ENCODE measurements at places on chromosomes 16 and 17.

DNA sequence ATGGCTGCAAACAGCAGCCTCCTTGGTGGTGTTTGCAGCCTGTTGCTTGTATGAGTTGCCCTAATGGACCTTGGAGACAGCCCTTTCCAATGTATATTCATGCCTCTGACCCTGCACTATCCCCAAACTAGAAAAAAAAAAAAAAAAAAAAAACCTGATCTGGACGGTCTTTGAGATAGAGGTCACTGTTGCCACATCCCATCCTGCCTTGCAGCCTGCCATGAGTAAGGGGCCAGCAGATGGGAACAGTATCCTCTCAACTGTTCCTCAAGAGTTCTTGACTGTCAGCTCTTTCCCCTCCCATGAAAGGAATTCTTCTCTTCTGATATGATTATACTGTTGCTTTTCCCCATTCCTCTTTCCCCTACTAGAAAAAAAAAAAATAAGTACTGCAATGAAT, 152.4 kb downstream of the SSH2 start:
- DNase-seq, result no peak

GRCh38 chr16:89575247-89576152, at the start of gene CPNE7:
CPNE7 (plus strand) TSS chr16:89575758; CDS start chr16:89575898, 140 bp downstream.
- DNase-seq, result no peak

DNA sequence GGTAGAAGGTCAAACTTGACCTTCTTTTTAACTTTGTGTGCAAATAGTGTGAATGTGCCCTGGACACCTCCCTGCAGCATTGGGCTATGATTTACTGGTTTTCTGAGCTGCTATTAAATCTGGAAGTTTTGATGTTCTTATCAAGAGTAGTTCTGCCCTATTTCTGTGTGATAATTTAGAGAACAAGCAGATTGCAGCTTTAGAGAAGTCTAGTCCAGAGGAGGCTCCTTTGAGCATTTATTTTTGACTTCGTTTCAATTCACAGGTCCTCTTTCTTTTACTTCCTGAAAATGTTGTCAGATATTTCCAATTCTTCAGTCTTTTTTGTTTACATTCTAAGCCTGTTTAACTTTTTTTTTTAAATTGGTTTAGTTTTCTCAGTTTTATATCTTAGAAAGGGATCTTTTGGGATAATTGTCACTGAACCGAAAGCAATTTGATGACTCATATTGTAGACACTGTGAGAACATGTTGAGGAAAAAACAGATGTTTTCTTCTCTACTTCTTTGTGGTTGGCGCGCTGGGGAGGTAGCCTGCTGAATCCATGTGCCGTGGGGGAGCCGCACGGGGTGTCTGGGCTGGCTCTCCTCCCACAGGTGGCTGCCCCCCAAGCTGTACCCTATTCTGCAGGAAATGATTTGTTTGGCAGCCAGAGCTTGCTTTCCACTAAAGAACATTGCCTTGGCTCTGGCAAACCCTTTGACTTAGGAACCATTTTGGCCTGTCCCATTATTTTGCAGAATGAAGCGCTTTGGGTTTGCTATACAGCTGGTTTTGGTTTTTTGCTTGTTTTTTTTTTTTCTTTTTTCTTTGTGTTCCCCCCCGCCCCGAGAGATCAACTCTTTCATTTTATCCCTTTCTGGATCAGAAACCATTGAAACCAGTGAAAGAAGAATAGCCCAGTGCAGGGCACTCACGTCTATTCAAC, 53.4 kb downstream of the MFSD11 start:
- no peak for DNase-seq

- no peak for DNase-seq
Observed at GRCh38 chr16:87163637-87164036, 153.6 kb downstream of the C16orf95 start.

DNA sequence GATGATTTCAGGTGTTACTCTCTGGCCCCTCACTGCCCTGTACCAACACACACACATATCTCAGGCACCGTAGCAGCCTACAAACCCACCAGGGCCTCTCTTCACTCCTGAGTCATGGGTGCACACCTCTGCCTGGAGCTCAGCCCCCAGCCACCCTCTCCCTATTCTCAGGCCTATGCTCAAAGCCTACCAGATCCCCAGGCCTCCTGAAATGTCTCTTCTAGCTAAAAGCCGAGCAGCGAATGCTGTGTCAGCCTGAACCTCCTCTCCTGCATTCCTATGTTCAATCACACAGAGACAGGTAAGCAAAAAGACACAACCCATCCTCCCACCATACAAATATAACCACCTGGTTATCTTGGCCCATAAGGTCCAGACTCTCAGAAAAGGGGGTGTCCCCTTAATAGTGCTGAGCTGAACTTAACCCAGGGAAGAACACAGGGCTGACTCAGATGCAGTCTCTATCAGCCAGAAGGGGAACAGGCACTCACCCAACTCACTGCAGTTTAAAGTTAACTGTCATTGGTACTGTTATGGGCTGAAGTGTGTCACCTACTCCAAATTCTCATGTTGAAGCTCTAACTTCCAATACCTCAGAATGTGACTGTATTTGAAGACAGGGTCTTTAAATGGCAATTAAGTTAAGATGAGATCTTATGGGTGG, 62.0 kb upstream of the TEKT3 start:
- DNase-seq, result no peak

- no peak for DNase-seq
Observed at GRCh38 chr16:71249399-71249798, 18.9 kb upstream of the HYDIN start.

DNA sequence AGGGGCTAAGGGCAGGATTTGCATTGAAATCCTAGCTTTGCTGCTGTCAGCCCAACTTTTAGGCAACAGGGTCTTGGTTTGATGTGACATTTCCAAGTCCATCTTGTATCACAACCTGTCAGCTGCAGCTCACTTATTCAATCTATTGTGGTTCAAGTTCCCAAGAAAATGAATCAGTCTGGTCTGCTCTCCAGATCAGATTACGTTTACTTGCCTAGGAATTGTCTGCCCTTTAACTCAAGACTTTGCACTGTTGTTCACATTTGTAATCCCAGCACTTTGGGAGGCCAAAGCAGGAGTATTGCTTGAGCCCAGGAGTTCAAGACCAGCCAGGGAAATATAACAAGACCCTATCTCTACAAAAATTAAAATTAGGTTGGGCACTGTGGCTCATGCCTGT, 10.0 kb downstream of the STX4 start:
- DNase-seq, result no peak

- DNase-seq, result no peak
Observed at GRCh38 chr16:86499889-86500707, 10.2 kb upstream of the FOXF1 start.

- no peak for DNase-seq
Observed at GRCh38 chr16:73951481-73951880, 345.1 kb upstream of the PSMD7 start.

DNA sequence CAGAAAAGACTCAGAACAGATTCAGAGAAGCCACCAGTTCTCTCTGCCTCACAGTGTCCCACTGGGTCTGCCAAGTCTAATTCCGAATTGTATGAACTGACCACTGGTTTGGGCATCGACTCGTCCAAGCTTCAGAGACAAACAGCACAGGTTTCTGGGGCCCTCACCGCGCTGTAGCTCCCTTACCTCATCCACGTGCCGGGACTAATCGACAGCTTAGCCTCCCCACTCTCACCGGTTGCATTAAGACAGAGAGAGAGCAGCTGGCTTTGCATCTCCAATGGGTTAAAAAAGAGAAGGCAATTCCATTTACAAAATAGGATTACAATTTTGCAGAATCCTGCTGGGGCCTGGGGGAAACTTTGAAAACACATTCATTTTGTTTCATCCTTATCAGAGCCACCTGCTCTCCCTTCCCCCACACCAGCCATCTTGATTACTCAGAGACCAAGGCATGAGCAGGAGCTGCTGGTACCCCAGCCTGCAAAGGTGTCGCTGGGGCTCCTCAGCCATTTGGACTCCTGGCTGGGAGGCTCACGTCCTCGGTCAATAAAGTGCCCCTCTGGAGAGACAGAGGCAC, 95.3 kb upstream of the RPL38 start:
- DNase-seq, result no peak

DNA sequence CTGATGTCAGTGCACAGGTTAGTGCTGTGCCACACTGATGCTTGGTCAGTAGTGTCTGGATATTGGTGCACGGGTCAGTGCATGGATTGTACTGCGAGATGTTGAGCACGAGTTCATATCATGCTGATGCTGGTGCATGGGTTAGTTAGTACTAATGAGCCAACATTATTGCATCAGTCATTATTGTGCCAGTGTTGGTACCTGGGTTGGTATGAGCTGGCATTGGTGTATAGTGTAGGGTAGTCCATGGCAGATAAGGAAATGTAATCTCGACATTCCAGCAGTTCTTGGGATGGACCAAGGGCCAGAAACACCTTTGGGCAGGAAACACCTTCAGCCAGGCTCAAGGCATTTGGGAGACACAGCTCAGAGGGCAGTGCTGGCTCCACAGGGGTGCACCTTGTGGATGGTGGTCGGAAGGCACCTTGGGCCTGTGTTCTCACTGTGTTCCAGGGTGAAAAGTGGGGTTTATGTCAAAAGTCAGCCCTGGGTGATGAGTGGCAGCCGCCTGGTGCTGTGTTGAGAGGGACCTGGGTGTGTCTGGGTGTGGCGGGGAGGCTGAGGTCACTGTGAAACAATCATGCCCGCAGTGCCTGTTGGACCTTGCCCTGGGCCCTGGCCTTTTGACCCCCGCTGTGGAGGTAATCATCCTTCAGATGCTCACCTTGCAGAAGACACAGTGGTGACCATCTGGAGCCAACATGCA, 100.7 kb upstream of the ZNF469 start:
- no peak for DNase-seq

DNA sequence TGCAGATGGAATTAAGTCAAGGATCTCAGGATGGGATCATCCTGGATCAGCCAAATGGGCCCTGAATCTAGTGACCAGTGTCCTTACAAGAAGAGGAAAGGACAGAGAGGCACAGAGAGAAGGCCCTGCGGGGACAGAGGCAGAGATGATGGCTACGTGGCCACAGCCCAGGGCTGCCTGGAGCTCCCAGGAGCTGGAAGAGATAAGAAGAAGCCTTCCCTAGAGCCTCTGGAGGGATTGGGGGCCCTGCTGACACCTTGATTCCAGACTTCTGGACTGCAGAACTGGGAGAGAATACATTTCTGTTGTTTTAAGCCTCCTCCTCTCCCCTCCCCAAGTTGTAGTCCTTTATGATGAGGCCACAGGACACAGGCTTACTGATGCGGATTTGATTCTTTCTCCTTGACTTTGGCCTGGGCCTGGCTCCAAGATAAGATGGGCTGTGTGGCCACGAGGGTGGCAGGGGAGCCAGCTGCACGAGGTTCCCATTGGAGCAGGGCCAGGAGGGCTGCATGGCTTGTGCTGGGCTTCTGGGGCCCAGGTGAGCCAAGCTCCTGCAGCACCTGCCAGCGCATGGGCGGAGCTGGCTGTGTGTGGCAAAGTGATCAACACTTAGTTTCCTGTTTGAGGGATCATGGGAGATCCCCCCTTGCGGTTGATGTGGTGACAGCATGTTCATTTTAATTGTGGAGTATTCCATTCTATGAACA, 146.1 kb downstream of the IRF8 start:
- no peak for DNase-seq

- DNase-seq, result no peak
Observed at GRCh38 chr16:70665806-70666735, 19.7 kb downstream of the IL34 start.

DNA sequence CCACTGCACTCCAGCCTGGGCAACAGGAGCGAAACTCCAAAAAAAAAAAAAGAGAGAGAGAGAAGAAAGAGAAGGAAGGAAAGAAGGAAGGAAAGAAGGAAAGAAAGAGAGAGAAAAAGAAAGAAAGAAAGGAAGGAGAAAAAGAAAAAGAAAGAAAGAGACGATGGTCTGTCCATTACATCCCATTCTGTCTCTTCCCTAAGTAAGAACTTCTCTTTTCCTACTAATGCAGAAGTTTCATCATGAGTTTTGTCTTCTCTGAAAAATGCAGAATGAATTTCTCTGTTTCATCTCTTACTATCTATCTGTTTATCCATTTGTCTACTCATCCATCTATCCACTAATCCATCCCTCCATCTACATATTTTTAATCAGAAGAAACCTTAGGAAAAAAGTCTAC, 94.9 kb upstream of the MED13 start:
- no peak for DNase-seq

DNA sequence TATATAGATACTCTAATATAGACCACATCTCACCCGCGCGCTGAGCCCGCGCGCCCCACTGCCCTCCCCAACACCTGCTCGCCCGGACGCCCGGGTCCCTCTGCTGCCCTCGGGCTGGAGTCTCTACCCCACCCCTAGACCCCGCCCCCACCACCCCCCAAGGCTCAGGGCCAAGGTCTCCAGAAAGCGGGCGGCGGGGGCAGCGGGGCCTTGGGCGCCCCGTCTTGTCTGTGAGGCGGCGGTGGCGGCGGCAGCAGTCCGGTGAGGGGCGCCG, 2.6 kb downstream of the HES7 start:
- DNase-seq, result no peak

DNA sequence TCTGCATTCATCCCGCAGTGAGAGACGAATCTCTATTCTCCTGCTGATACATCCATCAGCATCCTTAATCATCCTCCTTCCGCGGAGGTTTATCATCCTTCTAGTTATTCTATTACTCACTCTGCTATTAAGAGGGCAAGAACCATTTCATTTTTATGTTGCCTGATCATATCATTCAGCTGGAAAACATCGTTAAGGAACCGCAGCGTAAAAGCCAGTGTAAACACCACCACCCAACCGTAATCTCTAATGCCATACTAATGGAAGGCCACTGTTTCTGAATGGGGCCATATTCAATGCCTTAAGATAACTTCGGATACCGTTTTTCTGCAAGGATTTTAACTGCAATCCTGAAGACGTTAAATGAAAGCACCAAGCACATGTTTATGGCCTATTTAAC, 36.7 kb upstream of the ERCC4 start:
- DNase-seq, result no peak

- no peak for DNase-seq
Observed at GRCh38 chr16:70465999-70466804, 11.8 kb downstream of the FCSK start.

DNA sequence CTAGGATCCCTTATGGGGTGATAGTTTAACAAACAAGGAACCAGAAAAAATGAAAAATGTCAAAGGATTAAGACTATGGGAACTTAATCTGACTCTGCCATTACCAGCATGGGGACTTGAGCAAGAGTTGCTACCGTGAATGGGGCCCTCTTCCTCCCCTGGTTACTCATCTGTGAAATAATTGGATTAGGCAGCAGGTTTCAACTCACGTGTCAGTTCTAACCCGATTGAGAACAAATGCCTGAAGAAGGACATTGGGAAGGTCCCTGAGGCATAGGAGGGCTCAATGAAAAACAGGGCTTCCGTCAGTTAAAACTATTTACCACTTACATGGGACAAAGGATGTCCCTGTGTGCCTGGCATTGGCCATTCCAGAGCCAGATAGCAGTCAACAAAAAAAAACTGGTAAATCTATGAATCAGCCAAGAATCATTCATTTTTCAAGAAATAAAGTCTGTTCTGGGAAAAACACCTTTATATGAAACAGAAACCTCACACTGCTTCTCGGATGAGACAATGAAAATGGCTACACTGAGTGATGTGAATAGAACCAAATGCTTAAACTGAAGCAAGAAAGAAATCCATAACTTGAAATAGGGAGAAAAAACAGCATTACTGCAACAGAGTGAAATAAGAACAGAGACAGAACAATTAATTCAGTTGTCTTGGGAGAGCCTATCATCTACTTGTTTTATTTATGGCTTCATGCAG, 104.3 kb downstream of the ADAMTS18 start:
- no peak for DNase-seq

All from omental fat pad (tissue), 4 donors.